AG04449 (cell line): ENCODE measurements at places on chromosomes 7 and 10.

- DNase-seq: no peak
These were observed 49.0 kb downstream of the WNT2 start for GRCh38 chr7:117273814-117274225.

DNA sequence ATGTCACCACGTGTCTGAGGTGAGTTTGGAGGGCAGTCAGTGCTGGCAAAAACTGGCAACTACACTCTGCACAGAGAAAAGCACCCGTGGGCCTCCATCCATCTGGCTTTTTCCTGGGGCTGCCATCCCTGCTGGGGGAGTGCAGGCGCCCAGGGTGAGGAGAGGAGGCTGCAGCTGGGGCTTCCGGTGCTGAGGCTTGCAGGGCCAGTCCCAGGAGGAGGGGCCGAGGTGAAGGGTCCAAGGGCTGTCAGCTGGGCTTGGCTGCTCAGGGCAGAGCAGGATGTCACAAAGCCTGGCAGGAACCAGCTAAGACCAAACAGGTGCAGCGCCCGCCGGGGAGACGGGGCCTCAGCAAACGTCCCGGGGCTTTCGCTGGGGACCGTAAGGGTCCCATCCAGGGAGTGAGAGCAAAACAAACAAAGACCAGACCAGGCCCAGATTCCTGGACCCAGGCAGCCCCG is 77.2 kb downstream of the CFAP46 start:
- no peak for DNase-seq

- DNase-seq: no peak
These were observed 1183.7 kb upstream of the CELF2 start for GRCh38 chr10:9833942-9834341.

- no peak for DNase-seq
These were observed 55.1 kb upstream of the ZEB1 start for GRCh38 chr10:31263903-31264302.

DNA sequence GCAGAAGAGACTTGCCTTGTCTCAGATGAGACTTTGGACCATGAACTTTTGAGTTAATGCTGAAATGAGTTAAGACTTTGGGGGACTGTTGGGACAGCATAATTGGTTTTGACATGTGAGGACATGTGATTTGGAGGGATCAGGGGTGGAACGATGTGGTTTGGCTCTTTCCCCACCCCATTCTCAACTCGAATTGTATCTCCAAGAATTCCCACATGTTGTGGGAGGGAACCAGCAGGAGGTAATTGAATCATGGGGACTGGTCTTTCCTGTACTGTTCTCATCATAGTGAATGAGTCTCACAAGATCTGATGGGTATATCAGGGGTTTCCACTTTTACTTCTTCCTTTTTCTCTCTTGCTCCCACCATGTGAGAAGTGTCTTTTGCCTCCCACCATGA is 229.7 kb upstream of the KCND2 start:
- DNase-seq: no peak

DNA sequence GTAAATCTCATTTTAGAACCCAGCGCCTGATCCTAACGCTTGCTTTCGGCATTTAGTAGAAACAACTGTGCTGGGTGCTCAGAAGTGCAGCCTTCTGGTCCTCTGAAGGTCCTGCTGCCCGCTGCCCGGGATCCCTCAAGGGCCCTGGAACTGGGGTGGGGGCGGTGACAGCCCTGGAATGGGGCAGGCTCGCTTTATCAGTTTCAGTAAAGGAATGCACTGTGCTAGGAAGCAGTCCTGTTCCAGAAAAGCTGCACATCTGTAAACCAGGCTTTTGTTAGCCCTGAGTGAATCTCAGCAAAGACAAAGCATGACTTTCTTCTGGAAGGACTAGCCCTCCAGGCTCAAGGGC is 254.6 kb downstream of the TNS3 start:
- DNase-seq: no peak

GRCh38 chr7:47502240-47502877 is 79.6 kb downstream of the TNS3 start:
- no peak for DNase-seq

DNA sequence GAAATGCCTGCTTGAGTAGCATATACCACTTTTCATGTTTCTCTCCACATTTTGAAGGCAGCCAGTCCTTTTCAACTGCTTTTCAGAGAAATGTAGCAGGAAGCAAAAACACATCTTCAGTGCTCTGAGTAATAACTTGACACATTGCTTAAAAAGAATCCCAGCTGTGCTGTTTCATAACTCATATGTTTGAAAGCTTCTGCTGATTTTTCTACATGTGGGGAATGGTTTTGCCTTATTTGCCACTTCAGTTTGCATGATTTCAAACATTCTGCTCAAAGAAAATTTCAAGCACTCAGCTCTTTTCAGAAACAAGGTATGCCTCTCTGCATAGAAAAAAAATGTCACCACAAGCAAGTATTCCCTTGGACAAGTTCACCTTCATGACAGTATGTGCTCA is 732.8 kb downstream of the POM121L12 start:
- DNase-seq: no peak

- DNase-seq: no peak
These were observed 6.3 kb upstream of the KCNMA1 start for GRCh38 chr10:77643795-77644468.

- DNase-seq: no peak
These were observed 2.9 kb downstream of the ELMO1 start for GRCh38 chr7:37445790-37446189.

DNA sequence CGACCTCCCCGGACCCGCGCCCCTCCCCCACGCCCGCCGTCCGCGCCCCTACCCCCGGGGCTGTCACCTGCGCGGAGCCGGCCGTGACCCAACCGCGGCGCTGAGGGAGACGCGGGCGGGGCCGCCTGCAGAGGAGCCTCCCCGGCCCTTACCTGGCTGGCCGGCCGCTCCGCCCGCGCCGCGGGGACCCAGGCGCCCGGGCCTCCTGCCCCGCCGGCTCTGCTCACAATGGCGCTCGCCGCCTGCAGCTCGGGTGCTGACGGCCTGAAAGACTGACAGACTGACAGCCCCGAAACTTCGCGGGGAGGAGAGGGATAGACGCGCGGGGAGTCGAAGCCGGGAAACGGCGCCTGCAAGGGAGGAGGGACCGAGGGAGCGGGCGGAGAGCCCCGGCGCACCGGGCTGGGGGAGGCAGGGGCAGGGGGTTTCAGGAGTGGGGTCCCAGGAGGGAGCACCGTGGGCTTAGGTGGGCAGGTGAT is 393 bp downstream of the ZNF467 start:
- DNase-seq: no peak

DNA sequence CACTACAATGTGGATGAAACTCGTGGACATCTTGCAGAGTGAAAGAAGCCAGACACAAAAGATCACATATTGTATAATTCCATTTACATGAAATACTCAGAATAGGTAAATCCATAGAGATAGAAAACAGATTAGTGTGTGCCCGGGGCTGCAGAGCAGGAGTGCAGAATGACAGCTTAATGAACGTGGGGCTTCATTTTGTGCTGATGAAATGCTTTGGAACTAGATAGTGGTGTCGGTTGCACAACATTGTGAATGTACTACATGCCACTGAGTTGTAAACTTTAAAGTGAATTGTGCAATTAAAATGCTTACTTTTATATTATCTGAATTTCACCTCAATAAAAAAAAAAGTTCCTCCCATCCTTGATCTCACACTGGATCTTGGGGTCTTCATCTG is 31.8 kb upstream of the CARD11 start:
- DNase-seq: no peak
